ENCODE measurements at places on chromosomes 1 and 21. TPM values are rescaled to one million over a fixed set of nuclear protein-coding genes. Genes with fewer than 3 reads are reported as not detected.

The HSD17B7 gene
- total RNA-seq: 3.6 TPM

The C1QB gene
- total RNA-seq: 22.6 TPM

GRCh38 chr1:42163536-42164503, 725 bp downstream of the GUCA2A start:
- no peaks in the 10 kb centered on the region for H3K36me3 ChIP-seq
- H3K4me1 ChIP-seq: no peaks in the 10 kb centered on the region
- H3K4me3 ChIP-seq: no peak overlapping the region
- no peak for DNase-seq
- H3K27ac ChIP-seq: no peak overlapping the region

The NCF2 gene
- 2.6 TPM for total RNA-seq

GRCh38 chr1:74395571-74395970, 116.8 kb downstream of the LRRC53 start:
- H3K27ac ChIP-seq: no peak overlapping the region
- H3K36me3 ChIP-seq: no peaks in the 10 kb centered on the region

DNA sequence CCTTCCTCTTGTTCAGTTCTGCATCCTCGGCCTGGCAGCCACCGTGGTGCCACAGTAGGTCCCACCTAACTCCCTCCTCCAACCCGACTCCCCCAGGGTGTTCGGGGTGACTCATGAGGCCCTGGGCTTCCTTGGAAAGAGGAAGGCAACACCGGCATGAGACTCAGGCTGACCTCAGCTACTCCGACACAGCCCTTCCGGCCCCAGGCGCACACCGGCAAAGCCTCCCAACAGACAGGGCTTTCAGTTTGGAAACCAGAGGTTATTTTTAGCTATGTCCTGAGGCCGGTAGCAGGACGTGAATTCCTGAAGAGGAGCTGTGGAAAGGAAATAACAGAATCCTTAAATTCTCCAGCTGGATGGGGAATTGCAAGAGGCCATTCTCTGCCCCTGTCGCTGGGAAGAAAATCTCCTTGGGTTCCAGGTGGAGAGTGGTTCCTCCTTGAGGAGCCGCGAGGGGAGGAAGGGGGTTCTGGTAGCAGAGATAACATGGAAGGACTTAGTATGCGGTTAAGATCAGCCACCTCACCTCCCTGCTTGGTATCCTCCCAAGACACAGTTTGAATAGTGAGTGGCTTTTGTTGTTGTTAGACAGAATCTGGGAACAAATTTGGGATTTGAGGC, 24.4 kb downstream of the PLXNA2 start:
- H3K4me3 ChIP-seq: peak overlapping the region; percentile 39
- peak overlapping the region; percentile 79 for H3K27ac ChIP-seq
- H3K4me1 ChIP-seq: peaks cover 61% of the 10 kb centered on the region
- peak; percentile 87 for DNase-seq
- H3K27me3 ChIP-seq: no peaks in the 10 kb centered on the region

DNA sequence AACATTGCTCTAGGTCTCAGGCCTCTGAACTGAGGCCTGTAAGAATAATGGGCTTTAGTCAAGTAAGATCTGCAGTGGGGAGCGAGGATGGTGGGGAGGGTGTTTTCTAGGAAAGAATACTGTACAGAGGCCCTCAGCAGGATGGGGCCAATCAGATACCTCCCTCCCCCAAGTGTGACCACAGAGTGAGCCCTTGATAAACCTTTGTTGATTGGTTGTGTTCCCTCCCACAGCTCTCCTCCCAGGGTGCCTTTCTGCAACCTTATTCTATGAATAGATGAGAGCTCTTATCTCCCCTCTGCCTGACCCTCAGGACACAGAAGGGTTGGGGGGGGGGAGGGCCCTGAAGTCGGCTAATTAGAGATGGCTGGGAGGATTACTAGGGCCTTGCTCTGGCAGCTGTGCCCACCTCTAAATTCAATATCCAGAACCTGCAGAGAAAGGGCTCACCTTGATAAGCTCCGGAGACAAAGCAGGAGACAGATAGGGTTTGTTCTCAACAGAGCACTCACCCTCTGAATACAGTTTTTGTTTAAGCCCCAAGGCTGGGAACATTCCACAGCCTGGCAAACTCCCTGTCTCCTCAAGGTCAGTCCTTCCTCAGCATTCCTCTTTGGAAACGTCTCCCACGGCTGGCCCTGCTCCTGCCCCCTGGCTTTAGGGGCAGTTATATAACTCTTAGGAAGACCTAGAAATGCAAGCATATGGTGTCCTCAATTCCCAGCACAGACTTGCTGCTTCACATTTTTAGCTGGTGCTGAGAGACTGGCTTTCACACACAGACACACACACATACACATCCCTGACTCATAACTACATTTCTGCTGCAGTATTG, 42.9 kb downstream of the ATP1A1 start:
- peaks cover 16% of the 10 kb centered on the region for H3K4me1 ChIP-seq
- H3K36me3 ChIP-seq: no peaks in the 10 kb centered on the region
- H3K4me3 ChIP-seq: no peak overlapping the region
- no peaks in the 10 kb centered on the region for H3K27me3 ChIP-seq
- DNase-seq: no peak

DNA sequence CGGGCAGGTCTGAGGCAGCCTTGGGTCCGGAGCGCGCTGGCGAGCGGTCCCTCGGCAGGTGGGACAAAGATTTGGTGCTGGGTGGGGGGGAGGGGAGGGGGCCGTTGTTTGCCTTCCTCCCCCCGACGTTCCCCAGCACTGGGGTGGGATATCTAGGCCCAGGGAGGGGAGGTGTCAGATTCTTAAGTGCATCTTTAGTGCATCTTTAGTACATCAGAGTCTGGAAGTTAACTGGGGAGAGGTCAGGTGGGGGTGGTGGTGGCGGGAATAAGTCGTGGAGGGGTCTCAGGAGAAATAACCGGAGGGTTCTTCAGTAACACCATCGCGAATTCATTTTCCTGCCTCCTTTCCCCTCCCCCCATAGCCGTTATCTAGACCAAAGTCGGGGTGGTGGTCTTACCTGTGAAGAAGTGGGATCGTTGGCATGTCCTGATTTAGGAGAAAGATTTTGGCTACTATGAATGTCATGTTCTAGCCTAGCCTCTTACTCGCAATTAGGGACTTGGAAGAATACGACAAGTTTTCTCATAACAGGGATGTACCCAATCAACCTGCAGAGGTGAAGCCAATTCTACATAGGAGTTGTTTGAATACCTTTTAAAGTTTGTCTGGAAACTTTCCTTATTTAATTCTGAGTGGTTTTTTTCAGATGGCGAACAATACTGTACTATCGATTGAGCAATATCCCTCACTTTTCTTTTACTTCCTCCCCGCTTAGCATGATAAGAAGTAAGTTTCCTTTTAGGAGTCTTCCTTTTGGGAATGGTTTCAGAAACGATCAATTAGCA, 886 bp downstream of the ZMYM4 start:
- peak overlapping the region; percentile 89 for H3K4me3 ChIP-seq
- no peak for DNase-seq
- peaks cover 15% of the 10 kb centered on the region for H3K4me1 ChIP-seq

The CENPS gene
- 6.8 TPM for total RNA-seq

Measured in psoas muscle (tissue), 8 donors.